ENCODE measurements at places on chromosomes 13 and 19.

- DNase-seq = no peak
These were observed 1.9 kb downstream of the NTN5 start for GRCh38 chr19:48670699-48671445.

DNA sequence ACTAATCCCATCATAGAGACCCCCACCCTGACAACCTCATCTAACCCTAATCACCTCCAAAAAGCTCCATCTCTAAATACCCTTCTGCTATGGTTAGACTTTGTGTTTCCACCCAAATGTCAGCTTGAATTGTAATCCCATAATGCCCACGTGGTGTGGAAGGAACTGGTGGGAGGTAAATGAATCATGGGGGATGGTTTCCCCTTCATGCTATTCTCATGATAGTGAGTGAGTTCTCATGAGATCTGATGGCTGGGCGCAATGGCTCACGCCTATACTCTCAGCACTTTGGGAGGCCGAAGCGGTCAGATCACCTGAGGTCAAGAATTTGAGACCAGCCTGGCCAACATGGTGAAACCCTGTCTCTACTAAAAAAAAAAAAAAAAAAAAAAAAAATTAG is 2.6 kb downstream of the VMAC start:
- DNase-seq = no peak

GRCh38 chr13:77516342-77516789 is 19.1 kb upstream of the SCEL start:
- no peak for DNase-seq

DNA sequence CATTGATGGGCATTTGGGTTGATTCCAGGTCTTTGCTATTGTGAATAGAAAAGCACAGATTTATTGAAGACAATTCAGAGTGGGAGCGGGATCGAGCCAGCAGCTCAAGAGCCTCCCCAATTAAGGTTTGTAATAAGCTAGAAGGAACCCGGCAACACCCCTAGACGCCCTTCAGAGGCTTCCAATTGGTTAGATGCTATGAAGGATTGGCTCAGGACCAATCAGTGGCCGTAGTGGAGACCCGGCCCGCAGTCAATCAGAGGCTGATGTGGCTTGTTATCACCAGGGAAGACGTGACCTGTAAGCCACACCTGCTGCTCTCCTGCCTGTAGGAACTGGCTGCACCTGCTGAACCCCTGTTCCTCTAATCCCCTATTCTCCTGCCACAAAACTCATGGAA is 14.6 kb downstream of the SIGLEC11 start:
- DNase-seq = no peak

GRCh38 chr19:1104311-1105007 is 665 bp downstream of the GPX4 start:
- peak; percentile 53 for DNase-seq

DNA sequence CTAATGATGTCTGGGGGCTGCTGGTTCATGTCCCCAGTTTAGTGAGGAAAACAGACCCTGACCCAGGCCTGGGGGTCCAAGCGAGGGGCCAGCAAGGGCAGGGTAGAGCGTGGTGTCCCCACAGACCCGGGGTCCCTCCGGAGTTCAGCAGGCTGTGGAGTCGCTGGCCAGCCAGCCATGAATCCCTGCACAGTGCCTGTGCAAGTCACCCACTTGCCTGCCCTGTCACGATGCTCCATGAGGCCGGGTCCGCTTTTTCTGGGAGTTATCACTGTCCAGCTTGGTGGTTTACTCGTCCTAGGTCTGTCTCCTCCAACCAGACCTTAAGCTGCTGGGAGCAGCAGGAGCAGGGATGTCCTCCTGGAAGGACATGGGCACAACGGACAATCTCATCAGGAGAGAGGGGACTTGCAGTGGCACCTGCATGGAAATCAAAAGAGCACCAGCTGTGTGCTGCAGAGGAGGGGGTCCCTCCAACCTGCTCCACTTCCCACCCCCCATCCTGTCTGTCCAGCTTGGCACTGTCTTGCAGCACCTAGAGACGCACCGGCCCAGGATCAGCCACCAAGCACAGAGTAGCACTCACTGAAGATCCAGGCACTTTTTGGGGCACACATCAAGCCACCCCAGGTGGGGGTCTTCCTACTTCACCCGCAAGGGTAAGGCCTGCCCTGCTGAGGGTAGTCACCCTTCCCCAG is 121.8 kb downstream of the URI1 start:
- no peak for DNase-seq

Data from CD4-positive, alpha-beta T cell (primary cell).